ENCODE measurements at places on chromosomes 1 and 21.
A peak's percentile ranks its signal among the peaks of the same experiment; 100 is the strongest.

GRCh38 chr1:19477284-19478249, 7.8 kb downstream of the CAPZB start:
- DNase-seq, result no peak
- H3K27ac ChIP-seq, result no peak overlapping the region
- H3K4me1 ChIP-seq, result peaks cover 13% of the 10 kb centered on the region

- no peak overlapping the region for H3K27ac ChIP-seq
- no peak overlapping the region for H3K4me3 ChIP-seq
Measured at GRCh38 chr1:30332116-30333094, 391.0 kb downstream of the MATN1 start.

DNA sequence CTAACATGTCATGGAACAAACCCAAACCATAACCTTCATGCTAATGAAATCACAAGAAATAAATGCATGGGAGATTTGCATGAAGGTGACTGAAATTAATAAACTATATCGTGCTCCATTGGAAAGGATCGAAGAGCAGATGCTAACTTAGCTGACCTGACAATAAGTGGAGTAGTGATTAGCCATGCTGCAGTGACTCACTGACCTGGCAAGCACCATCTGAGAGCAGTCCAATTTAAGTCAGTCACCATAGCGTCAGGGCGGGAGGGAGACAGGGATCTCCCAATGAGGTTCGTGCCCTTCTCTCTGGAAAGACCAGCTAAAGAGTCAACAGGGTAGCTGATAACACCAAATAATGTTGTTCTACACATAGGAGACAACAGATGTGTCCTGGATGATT, 21.5 kb downstream of the OLIG2 start:
- no peaks in the 10 kb centered on the region for H3K36me3 ChIP-seq
- no peak overlapping the region for H3K27ac ChIP-seq
- H3K27me3 ChIP-seq, result peaks cover 55% of the 10 kb centered on the region
- H3K4me3 ChIP-seq, result no peak overlapping the region
- H3K4me1 ChIP-seq, result no peaks in the 10 kb centered on the region

DNA sequence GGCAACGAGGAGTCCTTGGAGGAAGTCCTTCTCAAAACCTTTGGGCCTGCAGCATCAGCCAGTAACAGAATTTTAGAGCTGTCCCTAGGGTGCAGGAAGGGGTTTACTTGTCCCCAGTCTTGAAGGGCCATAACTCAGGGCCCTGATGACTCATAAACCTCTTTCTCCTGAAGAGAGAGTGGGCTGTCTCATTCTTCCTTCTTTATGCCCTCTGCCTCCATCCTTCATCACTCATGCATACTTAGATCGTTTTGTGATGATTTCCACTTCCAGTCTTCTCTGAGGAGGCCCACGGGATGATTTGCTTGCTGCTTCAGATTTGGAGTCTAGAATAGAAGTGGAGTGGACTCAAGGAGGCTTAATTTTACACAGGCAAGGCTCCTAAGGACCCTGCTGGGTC, 60.2 kb downstream of the NDUFS5 start:
- no peak overlapping the region for H3K4me3 ChIP-seq
- no peak overlapping the region for H3K27ac ChIP-seq
- H3K27me3 ChIP-seq, result peaks cover 59% of the 10 kb centered on the region
- no peak for DNase-seq
- H3K4me1 ChIP-seq, result no peaks in the 10 kb centered on the region

DNA sequence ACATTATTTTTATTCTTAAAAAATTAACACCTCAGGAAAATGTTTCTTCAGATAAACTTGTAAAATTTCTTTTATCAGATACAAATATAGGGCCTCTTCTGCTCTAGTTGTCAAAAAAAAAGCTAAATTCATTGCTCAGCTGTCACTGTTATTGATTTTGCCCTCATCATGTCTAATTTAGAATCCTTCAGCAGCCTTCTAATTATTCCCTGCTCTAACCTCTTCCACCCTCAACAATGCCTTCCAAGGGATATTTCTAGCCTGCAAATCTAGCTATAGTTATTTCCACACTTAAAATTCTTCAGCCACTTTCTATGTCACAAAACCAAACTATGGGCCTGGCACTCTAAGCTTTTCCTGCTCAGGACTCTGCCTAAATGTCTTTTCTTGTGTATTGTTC, 25.2 kb downstream of the PDE4B start:
- H3K27ac ChIP-seq, result no peak overlapping the region
- H3K4me1 ChIP-seq, result no peaks in the 10 kb centered on the region
- DNase-seq, result no peak
- H3K36me3 ChIP-seq, result no peaks in the 10 kb centered on the region
- H3K27me3 ChIP-seq, result no peaks in the 10 kb centered on the region
- H3K4me3 ChIP-seq, result no peak overlapping the region

- peak overlapping the region; percentile 65 for H3K4me3 ChIP-seq
- H3K27me3 ChIP-seq, result peaks cover 5% of the 10 kb centered on the region
- peak; percentile 91 for DNase-seq
Measured at GRCh38 chr1:29259802-29260441, 23.6 kb downstream of the PTPRU start.

- H3K4me1 ChIP-seq, result no peaks in the 10 kb centered on the region
- H3K36me3 ChIP-seq, result no peaks in the 10 kb centered on the region
- no peak overlapping the region for H3K27ac ChIP-seq
- H3K4me3 ChIP-seq, result no peak overlapping the region
- DNase-seq, result no peak
- H3K27me3 ChIP-seq, result no peaks in the 10 kb centered on the region
Measured at GRCh38 chr1:22773981-22774832, 63.6 kb downstream of the EPHB2 start.

- H3K4me1 ChIP-seq, result peaks cover 3% of the 10 kb centered on the region
- no peak overlapping the region for H3K4me3 ChIP-seq
- DNase-seq, result no peak
- H3K36me3 ChIP-seq, result no peaks in the 10 kb centered on the region
- H3K27ac ChIP-seq, result no peak overlapping the region
Measured at GRCh38 chr1:47529520-47530098, 91.8 kb downstream of the FOXD2 start.

DNA sequence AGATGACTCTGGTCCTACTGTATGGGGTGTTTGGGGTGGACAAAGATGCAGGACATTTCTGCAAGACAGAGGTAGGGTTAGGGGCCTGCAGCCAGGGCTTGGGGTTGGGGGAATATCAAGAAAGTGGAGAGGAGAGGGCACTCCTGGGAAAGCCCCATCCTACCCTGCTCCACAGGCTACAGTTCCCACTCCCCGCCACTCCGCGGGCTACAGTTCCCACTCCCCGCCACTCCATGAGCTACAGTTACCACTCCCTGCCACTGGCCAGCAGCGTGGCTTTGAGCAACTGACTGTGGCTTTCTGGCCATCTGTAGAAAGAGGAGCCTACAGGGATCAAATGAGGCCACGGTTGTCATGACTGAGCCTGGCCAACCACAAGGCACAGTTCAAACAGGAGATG, 93.8 kb upstream of the GRIK3 start:
- peaks cover 10% of the 10 kb centered on the region for H3K27me3 ChIP-seq
- H3K27ac ChIP-seq, result no peak overlapping the region
- H3K4me3 ChIP-seq, result no peak overlapping the region

DNA sequence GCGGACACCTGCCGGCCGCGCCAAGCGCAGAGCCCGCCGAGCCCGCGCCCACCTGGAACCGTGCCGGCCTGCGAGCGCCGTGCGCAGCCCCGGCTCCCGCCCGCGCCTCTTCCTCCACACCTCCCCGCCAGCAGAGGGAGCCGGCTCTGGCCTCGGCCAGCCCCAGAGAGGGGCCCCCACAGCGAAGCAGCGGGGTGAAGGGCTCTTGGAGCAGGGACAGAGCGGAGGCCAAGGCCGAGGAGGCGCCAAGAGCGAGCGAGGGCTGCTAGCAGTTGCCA, 50.1 kb upstream of the KRTAP19-8 start:
- no peak overlapping the region for H3K4me3 ChIP-seq
- no peaks in the 10 kb centered on the region for H3K27me3 ChIP-seq
- no peak overlapping the region for H3K27ac ChIP-seq
- H3K4me1 ChIP-seq, result no peaks in the 10 kb centered on the region

DNA sequence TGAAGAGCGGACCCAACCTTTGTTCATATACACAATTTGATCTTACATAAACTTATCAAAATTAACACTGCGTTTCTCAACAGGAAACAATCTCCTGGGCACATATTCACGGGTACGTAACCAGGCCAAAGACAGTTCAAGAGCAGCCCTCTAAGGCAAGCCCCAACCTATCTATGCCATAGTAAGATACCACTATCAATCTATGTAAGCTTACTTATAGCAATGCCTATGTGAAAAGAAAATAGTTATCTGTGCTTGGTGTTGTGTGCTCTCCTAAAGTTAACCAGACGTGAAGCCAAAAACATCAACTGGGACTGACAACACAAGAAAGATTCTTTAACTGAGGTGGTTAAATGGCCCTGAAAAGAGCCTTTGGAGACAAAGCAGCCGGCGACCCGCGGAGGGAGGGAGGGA, 49.4 kb upstream of the BOLA1 start:
- H3K4me1 ChIP-seq, result no peaks in the 10 kb centered on the region
- peak; percentile 39 for DNase-seq
- no peaks in the 10 kb centered on the region for H3K36me3 ChIP-seq
- H3K4me3 ChIP-seq, result peak overlapping the region; percentile 100

DNA sequence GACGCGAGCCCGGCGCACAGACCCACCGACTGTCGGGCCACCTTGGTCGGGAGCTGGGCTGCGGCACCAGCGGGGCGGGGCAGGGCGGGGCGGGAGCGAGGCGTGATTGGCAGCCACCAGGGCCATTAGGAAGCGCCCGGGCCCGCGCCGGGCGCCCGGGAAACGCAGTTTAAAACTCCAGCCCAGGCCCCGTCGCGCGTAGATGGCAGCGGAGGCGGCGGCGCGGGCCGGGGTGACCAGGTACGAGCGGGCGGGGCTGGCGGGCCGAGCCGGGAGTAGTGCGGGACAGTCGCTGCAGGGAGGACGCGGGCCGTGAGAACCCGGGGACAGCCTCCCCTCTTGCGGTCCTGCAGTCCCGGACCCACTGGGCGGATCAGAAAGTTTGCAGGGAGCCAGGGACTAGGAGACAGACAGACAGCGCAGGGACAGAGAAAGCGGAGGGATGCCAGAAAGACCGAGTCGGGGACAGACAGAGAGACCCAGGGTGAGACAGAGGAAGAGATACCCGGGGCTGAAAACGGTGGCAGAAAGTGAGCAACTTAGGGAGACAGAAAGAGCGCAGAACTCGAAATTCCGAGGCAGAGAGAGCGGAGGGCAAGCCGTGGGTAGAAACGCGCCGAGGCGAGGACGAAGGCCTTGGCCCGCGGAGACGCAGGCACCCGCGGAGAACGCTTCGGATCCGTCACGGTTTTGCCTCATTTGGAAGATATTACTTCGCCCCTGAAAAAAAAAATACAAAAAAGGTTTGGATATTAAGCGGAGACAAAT, at the start of gene DMBX1:
DMBX1 (plus strand) TSS at position 199 of the 768 bp plus-strand sequence. CDS start 17,175 bp downstream, outside the sequence.
- H3K4me3 ChIP-seq, result peak within 1 kb of the TSS; percentile 77
- H3K4me1 ChIP-seq, result peaks cover 6% of the 10 kb centered on the region
- DNase-seq, result peak; percentile 95
- H3K27ac ChIP-seq, result no peak within 1 kb of the TSS

DNA sequence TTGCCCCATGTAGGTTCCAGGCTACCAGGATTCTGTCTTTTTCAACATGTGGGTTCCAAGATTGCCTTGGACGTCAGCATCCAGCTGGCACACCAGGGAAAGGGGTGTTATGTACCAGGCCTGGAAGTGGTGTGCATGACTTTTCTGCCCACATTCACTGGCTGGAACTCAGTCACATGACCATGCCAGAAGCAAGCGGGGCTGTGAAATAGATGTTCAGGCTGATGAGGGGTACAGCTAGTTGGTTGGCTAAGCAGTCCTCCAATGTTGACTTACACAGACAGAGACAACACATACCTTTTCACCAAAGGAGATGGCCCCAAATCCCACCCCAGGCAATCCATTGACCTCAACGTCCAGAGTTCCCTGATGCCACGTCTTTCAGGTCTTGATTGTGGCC, 14.3 kb upstream of the PLEKHM2 start:
- no peaks in the 10 kb centered on the region for H3K36me3 ChIP-seq
- no peak overlapping the region for H3K27ac ChIP-seq
- no peak for DNase-seq
- peaks cover 3% of the 10 kb centered on the region for H3K4me1 ChIP-seq
- H3K27me3 ChIP-seq, result no peaks in the 10 kb centered on the region
- H3K4me3 ChIP-seq, result no peak overlapping the region

All from endodermal cell (in vitro differentiated cells).